ENCODE measurements at places on chromosomes 6 and 20.
A peak's percentile ranks its signal among the peaks of the same experiment; 100 is the strongest.

DNA sequence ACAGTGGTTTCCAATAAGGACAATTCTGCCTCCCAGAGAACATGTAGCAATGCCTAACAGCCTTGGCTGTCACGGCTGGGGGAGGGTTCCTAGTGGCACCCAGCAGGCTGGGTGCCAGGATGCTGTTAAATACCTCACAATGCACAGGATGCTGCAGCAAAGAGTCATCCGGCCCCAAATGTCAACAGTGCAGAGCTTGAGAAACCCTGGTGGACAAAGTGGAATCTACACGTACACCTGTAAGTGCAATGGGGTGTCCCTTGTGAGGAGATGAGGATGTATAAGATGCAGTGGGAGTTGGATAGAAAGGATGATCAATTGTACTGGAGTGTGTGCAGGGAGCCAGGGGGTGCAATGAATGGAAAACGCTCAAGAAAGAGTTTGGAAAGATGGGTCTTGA is 142.4 kb downstream of the FNDC1 start:
- DNase-seq, result no peak

DNA sequence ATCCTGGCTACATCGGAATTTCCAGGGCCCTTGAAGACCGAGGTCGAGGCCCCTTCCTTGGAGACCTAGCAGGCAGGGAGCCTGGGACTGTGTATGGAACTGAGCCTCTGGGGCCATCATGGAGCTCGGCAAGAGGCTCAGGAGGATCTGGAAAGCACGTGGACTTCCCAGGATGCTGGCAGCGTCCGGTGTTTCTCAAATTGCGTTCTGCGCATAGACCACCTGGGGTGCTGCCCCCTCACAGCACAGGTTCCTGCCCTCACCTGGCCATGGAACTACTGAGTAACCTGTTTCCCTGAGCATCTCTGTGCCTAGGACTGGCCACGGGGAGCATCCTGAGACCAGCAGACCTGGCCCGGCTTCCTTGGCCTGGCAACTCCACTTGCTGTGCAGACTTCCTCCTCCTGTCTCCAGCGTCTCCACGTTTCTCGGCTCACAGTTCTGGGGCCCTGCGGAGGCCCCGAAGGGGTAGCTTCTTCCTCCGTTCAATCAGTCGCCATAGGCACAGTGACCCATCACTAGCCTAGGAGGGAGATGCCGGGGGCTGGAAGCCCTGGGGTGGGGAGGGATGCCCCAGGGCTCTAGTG is 144.3 kb downstream of the CDH4 start:
- no peak for DNase-seq

DNA sequence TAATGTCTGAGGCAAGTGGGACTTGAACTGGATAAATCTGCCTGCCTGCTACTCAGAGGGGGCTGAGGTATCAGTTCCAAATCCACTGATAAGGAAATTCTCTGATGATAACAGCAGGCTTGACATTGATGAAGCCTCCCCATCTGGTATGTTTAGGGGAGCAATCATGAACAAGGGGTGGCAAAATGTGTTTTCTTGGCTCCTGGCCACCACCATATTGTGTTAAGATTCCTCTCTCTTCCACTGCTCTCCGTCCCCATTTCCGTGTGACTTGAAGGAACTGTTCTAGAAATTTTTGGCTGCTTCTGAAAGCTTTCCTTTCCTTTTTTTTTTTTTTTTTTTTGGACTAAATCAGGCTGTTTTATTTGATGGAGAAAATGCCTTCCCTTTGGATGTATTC is 335.3 kb upstream of the NRSN1 start:
- no peak for DNase-seq

- no peak for DNase-seq
Measured at GRCh38 chr20:13960525-13960924, 29.9 kb downstream of the SEL1L2 start.

- DNase-seq, result no peak
Measured at GRCh38 chr6:160986851-160987250, 4.7 kb upstream of the MAP3K4 start.

DNA sequence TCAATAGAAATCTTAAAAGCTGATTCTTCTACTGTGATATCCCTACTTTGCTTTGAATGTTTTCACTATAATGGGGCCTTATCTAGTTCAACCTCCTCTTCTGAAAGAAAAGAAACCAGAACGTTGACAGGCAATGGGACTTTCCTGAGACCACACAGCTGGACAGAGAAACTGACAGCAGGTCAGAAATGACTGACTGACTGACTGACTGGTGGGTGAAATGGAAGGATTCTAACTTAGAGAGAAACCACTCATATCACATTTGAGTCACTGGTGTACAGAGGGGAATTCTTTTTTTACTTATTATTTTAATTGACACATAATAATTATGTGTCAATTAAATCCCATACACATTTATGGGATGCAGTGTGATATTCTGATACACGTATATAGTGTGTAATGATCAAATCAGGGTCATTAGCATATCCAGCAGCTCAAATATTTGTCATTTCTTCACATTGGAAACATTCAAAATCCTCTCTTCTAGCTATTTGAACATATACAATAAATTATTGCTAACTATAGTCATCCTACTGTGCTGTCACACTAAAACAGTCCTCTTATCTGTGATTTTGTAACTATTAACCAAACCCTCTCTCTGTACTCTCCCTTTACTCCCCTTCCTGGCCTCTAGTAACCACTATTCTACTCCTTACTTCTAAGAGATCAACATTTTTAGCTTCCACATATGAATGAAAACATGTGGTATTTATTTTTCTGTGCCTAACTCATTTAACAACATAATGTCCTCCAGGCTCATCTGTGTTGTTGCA is 64.8 kb upstream of the NRSN1 start:
- no peak for DNase-seq

DNA sequence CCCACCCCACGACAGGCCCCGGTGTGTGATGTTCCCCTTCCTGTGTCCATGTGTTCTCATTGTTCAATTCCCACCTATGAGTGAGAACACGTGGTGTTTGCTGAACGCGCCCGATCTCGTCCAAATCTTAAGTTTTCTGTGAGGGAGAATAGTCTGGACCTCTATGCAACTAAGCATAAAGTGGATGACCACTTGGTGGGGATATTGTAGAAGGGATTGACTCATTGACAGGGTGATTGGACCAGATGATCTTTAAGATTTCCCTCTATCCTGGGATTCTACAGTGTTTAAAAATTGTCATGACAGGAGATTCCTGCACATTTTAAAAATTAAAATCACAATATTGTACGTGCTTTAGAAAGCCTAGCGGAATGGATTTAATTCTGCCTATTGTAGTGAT is 141.3 kb downstream of the TRMT11 start:
- no peak for DNase-seq

DNA sequence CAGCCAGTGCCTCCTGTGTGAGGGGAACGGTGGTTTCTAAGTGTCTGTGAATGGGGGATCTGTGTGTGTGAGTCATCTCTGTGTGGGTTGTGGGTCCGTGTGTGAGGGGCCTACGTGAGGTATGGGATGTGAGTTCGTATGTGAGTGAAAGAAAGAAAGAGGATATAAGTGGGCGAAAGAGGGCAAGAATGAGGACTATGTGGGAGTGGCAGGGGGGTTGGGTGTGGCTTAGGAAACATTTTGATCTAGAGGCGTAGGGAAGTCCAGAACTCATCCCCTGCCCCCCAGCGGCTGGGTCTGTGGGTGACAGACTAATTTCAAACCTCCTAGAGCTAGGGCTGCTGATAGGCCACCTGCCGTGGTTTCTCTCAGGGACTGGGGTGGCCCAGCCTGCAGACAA is 35.5 kb downstream of the DHX35 start:
- DNase-seq, result no peak

- DNase-seq, result no peak
Measured at GRCh38 chr6:37340639-37340943, 13.2 kb upstream of the RNF8 start.

GRCh38 chr6:34969662-34970265 is 80.7 kb downstream of the ANKS1A start:
- no peak for DNase-seq

- no peak for DNase-seq
Measured at GRCh38 chr6:43891072-43891870, 121.3 kb downstream of the VEGFA start.

DNA sequence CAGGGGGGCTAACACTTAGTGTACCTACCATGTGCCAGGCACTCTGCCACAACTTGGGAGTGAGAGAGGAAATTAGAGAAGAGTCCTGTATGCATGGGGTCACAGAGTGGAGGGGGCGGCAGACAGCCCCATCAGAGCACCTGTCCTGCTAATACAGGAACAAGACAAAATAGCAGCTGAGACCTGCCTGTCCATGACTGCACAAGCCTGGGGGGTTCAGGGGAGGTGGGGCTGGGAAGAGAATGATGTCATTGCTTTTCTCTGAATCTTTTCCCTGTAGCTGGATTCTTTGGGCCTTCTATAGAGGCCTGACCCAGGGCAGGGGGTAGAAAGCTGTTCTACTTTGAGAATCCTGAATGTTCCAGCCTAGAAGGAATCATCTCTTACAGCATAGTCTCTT is 37.4 kb downstream of the FOXP4 start:
- no peak for DNase-seq

DNA sequence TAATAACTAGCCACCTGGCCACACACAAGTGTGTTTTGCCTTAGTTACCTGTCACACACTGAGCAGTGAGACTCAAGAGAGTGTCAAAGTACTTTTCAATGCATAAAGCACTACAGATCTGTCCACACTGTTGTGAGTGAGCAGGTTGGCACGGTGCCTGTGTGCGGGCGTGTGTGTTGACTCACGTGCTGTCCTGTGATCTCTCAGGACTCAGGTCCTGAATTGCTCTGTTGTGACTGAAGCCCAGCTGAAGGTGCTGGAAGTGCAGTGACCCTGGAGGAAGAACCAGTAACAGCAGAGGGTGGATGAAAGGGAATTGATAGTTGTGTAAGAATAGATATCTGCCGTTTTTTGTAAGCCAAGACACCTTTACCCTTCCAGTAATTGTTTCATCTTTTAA is 18.3 kb downstream of the SLC16A10 start:
- no peak for DNase-seq

DNA sequence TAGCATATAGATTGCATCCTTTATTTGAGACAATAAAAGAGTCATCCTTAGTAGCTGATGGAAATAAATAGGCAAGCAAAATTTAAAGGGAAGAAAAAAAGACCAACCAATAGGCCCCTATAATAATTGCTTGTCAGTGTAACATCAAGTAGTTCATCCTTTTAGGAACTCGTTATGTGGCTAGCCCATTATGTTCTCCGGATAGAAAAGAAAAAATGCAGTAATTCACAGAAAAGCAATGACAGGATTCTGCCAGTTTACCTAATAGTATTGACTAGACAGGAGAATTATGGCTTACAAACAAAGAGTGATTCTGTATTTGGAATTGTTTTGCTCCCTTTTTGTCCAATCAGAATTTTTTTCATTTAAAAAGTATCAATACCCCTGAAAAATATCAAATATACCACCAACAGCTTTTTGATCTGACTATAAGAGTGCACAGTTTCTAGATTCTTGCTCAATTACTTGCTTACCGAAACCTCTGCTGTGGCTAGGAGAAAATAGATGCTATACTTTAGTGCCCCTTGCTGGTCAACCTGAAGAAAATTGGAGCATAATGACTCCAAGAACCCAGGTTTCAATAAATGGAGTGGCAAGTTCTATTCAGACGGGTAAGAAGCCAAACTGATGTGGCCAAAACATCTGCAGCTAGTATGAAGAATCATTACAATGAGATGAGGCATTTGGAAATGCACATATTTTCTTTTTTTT is 91.5 kb upstream of the SASH1 start:
- no peak for DNase-seq

DNA sequence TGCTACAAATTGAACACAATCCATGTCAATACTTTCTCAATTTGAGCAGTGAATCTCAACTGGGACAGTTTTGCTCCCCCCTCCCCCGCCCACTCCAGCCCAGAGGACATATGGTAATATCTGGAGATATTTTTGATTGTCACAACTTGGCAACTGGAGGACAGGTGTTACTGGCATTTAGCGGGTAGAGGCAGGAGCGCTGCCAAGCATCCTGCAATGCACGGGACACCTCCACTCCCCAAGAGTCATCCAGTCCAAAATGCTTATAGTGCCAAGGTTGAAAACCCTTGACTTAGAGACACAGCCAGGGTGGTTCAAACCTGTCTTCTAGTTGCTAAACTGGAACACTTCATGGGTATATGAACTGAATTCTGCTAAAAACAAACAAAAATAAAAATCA is 26.9 kb upstream of the LRRC1 start:
- no peak for DNase-seq

DNA sequence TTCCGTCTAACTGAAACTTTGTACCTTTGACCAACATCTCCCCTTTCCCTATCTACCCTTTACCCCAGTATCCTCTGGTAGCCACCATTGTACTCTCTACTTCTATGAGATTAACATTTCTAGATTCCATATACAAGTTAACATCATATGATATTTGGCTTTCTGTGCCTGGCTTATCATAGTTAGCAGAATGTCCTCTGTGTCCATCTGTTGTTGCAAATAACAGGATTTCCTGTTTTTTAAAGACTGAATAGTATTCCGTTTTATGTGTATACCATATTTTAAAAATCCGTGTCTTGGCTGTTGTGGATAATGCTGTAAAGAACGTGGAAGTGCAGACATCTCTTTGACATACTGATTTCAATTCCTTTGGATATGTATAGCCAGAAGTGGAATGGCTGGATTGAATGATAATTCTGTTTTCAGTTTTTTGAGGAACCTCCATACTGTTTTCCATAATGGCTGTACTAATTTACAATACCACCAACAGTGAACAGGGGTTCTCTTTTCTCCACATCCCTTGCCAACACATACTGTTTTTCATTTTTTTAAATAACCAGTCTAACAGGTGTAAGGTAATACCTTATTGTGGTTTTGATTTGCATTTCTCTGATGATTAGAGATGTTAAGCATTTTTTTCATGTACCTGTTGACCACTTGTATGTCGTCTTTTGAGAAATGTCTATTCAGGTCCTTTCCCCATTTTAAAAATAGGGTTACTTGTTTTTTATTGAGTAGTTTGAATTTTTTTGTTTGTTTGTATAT is 53.8 kb downstream of the CDC5L start:
- peak; percentile 73 for DNase-seq

GRCh38 chr20:50153500-50154377 is at the start of gene PEDS1:
PEDS1 (minus strand) TSS chr20:50153723; CDS start chr20:50153637, 86 bp downstream.
- peak; percentile 71 for DNase-seq

- no peak for DNase-seq
Measured at GRCh38 chr20:31770243-31770642, 31.2 kb downstream of the TPX2 start.

DNA sequence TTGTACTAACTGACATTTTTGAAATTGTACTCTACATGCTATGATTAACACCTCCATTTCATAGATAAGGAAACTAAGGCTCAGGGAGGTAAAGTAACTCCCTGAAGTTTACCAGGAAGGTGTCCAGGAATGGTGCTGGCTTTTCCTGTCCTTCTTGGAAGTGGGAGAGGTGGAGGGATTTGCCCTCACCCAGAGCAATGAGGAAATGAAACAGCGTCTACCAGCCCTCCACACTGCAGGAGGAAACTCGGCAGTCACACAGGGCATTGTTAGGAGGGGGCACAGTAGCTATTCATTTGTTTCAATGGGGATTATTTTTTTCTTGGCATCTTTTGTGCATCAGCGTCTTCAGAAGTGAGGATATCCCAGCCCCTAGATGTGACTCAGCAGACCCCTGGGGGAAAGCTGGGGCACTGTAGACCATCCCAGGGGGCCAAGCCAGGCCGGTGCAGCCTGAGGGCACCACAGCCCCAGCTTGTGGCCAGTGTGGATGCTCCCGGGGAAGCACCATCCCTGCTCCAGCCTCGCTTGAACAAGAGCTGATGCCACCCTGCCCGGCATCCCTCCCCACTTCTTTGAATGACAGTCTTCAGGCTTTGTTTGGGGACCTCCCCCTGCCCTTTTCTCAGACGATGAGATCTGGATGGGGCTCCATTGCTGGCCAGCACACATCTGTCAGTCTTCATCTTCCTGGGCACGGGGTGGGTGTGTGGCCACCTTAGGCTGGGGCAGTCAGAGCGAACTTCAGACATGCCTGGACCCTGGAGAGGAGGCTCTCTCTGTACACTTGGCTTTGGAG is 224.4 kb upstream of the PMEPA1 start:
- DNase-seq, result no peak
